ENCODE measurements at places on chromosomes 5 and 9. TPM values are rescaled to one million over a fixed set of nuclear protein-coding genes. Genes with fewer than 3 reads are reported as not detected.

- H3K4me1 ChIP-seq = peaks cover 22% of the 10 kb centered on the region
- H3K27ac ChIP-seq = no peak overlapping the region
- H3K27me3 ChIP-seq = peaks cover 5% of the 10 kb centered on the region
Observed at GRCh38 chr9:96135076-96135752, 166.8 kb downstream of the HSD17B3 start.

DNA sequence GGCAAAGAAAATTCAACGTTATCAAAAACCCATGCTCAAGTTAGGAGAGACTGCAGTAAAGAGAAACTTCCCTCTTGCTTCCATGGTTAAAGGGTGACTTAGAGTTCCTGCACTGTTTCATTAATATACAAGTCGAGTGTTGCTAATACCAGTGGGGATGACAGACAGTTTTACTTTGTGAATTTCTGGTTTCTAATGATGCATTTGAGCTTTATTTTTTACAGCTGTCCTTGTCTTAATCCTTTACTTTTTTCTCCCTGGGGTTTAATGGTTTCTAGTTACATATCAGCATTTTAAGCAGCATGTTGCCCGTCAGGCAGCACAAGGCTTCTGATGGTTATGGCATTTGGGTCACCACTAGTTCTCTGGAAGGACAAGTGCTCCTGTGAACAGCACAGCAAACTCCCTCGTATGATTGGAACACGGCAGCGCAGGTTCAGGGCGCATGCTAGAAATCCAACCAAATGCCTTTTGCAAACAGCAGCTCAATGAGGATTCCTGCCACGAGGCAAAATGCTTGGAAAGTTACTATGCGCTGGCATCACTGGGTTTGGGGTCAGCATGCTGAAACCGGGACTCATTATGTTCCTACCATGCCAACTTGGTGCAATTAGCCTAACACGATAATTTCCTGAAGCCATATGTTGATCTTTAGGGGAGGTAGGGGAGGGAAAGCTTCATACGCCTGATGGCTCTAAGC is 463.8 kb downstream of the BNC2 start:
- no peak for DNase-seq
- no peaks in the 10 kb centered on the region for H3K27me3 ChIP-seq
- peaks cover 15% of the 10 kb centered on the region for H3K4me1 ChIP-seq
- H3K36me3 ChIP-seq = peaks cover 4% of the 10 kb centered on the region

DNA sequence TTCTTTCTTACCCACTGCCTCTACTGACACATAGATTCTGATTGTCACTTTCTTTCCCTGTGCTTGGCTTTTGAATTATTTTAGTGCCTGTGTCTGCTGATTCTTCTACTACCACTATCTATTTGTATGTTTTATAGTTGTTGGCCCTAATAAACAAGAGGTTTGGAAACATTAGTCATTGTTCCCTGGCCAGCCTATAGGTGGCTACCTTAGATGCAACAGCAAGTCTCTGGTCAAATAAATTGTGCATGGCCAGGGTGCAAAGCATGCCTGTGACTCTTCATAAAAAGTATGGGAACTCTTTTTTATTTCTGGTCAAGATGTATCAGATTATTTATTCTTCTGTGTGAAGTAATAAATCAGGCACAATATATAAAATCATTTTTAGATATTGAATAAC is 124.4 kb downstream of the PLK2 start:
- H3K36me3 ChIP-seq = no peaks in the 10 kb centered on the region
- no peak overlapping the region for H3K27ac ChIP-seq
- no peak for DNase-seq
- H3K4me3 ChIP-seq = no peak overlapping the region

DNA sequence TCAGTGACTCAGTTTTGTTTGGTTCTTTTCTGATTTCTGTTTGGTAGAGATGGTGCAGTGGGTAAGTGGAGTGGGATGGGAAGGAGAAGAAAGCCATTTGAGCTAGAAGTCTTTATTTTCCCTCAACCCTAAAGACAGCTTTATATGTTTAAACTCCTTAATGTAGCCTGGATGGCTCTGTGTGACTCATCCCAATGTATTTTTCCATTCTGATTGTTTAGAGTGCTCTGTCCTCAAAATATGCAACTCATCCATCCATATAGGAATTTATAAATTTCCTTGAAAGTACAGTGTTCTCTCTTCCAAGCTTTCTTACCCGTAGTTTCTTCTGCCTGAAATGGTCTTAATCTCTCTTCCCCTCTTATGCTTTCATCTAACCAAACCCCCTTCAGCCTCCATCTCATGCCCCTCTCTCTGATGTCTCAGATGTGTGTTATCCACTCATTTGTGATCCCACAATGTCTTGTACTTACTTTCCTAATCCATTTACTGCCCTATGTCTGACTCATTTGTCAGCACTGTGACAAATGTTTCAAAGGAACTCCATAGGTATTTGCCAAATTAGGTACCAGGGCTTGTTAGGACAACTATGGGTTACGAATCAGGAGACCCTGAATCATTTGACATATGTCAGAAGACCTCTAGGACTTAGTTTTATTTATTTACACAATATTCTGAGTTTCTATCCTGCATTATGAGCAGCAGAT is 217.5 kb upstream of the SGCD start:
- H3K36me3 ChIP-seq = no peaks in the 10 kb centered on the region
- no peak for DNase-seq
- H3K27ac ChIP-seq = no peak overlapping the region
- no peaks in the 10 kb centered on the region for H3K27me3 ChIP-seq
- no peak overlapping the region for H3K4me3 ChIP-seq

DNA sequence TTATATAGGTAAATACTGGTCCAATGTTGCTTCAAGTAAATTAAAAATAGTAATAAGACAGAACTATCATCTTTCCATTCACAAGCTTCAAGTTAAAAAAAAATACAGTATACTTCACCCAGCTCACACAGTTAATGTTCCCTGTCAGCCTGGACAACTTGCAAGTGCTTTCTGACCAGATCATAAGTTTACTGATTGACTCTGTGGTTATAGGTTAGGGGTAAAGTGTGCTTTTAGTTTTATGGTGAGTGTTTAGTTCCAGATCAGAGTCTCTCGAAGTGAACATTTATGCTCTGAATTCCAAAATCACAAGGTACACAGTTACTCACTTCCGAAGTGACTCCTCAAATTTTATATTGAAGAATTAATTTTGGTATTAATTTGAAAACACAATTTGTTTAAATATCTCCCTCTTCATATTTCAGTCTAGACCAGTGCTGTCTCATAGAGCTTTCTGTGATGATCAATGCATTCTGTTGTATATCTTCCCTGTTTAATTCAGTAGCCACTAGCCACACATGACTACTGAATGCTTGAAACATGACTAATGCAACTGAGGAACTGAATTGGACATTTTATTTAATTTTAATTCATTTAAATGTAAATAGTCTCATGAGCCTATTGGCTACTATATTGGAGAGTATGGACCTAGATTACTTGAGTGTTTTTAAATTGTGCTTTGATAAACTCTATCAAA is 90.7 kb downstream of the MEF2C start:
- H3K27me3 ChIP-seq = peaks cover 1% of the 10 kb centered on the region
- H3K27ac ChIP-seq = no peak overlapping the region
- H3K4me3 ChIP-seq = no peak overlapping the region
- H3K36me3 ChIP-seq = no peaks in the 10 kb centered on the region
- no peak for DNase-seq

- H3K27me3 ChIP-seq = peaks cover 2% of the 10 kb centered on the region
- peaks cover 5% of the 10 kb centered on the region for H3K36me3 ChIP-seq
- no peak overlapping the region for H3K4me3 ChIP-seq
Observed at GRCh38 chr5:32193591-32193990, 19.5 kb upstream of the GOLPH3 start.

- no peaks in the 10 kb centered on the region for H3K27me3 ChIP-seq
- no peaks in the 10 kb centered on the region for H3K4me1 ChIP-seq
- H3K27ac ChIP-seq = no peak overlapping the region
Observed at GRCh38 chr5:82217917-82218316, 60.2 kb downstream of the RPS23 start.

GRCh38 chr9:114616684-114617520 is 5.8 kb downstream of the TMEM268 start:
- DNase-seq = no peak
- H3K27me3 ChIP-seq = no peaks in the 10 kb centered on the region
- H3K27ac ChIP-seq = no peak overlapping the region
- no peaks in the 10 kb centered on the region for H3K4me1 ChIP-seq

DNA sequence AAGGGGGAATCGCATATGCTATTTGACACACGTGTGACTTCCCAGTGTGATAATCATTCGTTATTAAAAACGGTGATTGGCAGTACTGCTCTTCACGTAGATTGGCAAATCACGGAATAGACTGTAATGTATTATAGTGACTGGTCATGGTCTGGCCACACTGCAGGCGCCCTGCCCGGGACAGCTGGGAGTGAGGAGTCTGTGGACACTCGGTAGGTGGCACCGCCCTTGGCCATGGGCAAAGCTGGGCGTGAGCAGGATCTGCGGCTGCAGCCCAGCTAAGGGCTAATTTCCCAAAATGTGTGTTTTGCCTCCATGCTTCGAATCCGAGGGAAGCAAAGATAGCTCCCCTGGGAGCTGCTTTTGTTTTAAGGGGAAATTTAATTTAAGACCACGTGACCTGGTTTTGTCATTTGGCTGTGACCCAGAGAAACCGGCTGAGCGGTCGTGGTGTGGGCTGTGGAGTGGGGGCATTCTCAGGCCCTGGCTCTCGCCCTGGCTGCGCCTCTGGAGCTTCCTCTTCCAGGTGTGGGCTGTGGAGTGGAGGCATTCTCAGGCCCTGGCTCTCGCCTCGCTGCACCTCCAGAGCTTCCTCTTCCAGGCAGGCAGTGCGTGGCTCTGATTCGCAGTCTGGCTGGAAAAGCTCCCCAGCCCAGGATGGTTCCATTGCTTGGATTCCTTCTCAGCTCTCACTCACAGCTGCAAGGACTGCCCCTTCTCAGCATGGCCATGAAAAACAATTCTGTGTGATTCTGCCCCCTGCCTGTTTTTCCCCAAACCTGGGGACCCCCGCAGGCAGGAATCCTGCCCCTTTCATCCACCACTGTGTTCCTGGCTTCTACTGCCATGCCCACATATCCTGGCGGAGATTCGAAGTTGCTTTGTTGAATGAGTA is 131.1 kb downstream of the OLFM1 start:
- H3K4me3 ChIP-seq = no peak overlapping the region
- peaks cover 6% of the 10 kb centered on the region for H3K27me3 ChIP-seq
- H3K4me1 ChIP-seq = peaks cover 46% of the 10 kb centered on the region
- no peak for DNase-seq
- no peaks in the 10 kb centered on the region for H3K36me3 ChIP-seq

- H3K36me3 ChIP-seq = no peaks in the 10 kb centered on the region
- DNase-seq = no peak
- no peak overlapping the region for H3K27ac ChIP-seq
- no peak overlapping the region for H3K4me3 ChIP-seq
Observed at GRCh38 chr9:35679766-35680330, 6.1 kb downstream of the CA9 start.

- no peak overlapping the region for H3K4me3 ChIP-seq
- peaks cover 6% of the 10 kb centered on the region for H3K27me3 ChIP-seq
- H3K27ac ChIP-seq = no peak overlapping the region
- H3K36me3 ChIP-seq = peaks cover 9% of the 10 kb centered on the region
- no peak for DNase-seq
Observed at GRCh38 chr9:123322273-123323195, 33.5 kb upstream of the CRB2 start.

DNA sequence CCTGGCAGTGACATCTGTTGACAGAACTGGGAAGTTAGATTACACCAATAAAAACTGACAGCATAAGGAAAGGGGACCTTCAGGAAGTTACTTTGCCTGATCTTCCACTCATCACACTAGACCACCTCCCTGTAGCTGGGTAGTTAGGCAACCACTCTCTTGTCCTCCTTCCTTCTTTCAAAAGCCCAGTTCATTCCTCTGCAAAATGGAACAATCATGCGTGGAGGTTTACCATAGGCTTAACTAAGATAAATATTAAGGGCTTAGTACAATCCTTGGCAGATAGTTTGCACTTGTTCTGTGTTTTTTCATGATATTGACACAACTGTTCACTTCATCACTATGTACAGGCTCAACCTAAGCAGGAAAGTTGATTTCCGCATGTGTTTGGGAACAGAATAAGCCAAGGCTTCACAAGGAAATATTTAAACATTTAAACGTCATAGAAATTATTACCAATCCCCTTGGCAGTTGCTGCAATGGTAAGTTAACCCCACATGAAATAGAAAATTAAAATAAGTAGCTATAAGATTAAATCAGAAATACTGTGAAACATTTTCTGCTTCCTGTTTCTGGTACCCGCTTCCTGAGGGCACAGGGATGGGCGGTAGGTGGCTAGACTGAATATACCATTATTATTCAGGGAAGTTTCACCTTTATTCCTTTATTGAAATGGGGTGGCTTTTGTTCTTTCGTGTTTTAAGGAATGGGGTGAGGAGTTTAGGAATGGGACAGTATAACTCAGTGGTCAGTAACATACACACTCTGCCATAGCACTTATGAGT is 9.9 kb upstream of the PTGER4 start:
- H3K4me3 ChIP-seq = no peak overlapping the region
- no peak overlapping the region for H3K27ac ChIP-seq
- H3K36me3 ChIP-seq = no peaks in the 10 kb centered on the region
- no peak for DNase-seq
- H3K27me3 ChIP-seq = peaks cover 2% of the 10 kb centered on the region
- no peaks in the 10 kb centered on the region for H3K4me1 ChIP-seq

DNA sequence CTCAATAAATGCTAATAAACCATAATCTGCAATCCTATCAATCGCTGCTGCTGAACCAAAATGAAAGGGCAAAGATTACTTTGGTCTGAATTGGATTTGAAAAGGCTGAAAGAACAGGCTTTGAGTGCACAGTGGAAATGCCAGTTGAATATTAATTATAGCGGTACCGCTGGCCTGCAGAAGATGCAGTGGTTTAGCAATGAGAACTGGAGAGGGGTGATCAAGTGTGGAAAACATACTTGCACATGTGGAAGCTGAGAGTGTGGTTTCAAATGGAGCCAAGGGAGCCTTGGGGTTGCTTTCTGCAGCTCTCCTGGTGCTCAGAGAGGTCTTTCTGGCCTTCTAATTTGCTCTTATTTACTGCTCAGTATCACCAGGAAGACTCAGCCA is 133.9 kb downstream of the PTTG1 start:
- no peaks in the 10 kb centered on the region for H3K36me3 ChIP-seq
- H3K27me3 ChIP-seq = peaks cover 4% of the 10 kb centered on the region
- DNase-seq = no peak
- H3K4me3 ChIP-seq = no peak overlapping the region
- no peaks in the 10 kb centered on the region for H3K4me1 ChIP-seq

DNA sequence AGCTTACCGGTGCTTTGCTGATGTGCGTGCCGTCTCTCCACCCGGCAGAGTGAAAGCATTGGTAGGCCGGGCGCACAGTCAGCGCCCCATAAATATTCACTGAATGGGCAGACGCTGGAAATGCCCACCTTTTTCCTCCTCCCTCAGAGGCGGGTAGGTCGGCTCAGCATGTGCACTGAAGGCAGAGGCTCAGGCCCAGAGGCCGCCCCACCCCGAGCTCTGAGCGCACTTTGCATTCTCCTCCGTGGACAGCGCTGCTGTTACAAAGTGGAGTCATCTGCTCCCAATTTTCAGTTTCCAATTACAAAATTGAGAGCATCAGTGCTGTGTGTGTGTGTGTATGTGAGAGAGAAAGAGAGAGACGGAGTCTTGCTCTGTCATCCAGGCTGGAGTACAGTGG is 10.6 kb downstream of the UCK1 start:
- H3K27ac ChIP-seq = no peak overlapping the region
- no peaks in the 10 kb centered on the region for H3K4me1 ChIP-seq
- H3K4me3 ChIP-seq = no peak overlapping the region
- no peaks in the 10 kb centered on the region for H3K36me3 ChIP-seq

Gene CCDC192
- total RNA-seq = not detected

Gene SLC25A48
- 1.7 TPM for total RNA-seq

Gene F2RL2
- total RNA-seq = not detected

Gene WDR36
- total RNA-seq = 20.8 TPM

Gene RBM22
- total RNA-seq = 39.3 TPM

Gene HARS1
- 162 TPM for total RNA-seq

Gene PGM5
- not detected for total RNA-seq

Gene FER
- 30.9 TPM for total RNA-seq

Measured in glutamatergic neuron (in vitro differentiated cells).